Thymus (tissue), 14 donors: ENCODE measurements at places on chromosomes 11 and 22. TPM values are rescaled to one million over a fixed set of nuclear protein-coding genes. Genes with fewer than 3 reads are reported as not detected.

DNA sequence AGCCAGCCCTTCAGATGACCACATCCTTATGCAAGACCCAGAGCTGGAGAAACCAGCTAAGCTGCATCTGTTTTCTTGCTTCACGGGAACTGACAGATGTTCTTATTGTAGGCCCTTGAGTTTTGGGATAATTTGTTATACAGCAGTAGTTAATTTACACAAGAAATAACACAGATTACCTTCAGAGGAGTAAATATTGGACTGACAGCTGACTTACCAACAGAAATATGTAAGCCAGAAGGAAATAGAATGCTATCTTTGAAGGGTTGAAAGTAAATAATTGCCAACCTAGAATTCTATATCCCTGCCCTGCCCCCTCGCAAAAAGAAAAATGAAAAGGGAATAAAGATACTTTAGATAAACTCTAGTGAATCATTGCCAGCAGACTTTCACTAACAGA, 124.1 kb downstream of the WNT7B start:
- no peaks in the 10 kb centered on the region for H3K27me3 ChIP-seq
- H3K4me1 ChIP-seq: no peaks in the 10 kb centered on the region
- H3K36me3 ChIP-seq: peaks cover 23% of the 10 kb centered on the region
- no peak overlapping the region for H3K27ac ChIP-seq
- no peak for DNase-seq

GRCh38 chr11:91686281-91686680, 538.3 kb upstream of the FAT3 start:
- no peak overlapping the region for H3K4me3 ChIP-seq
- H3K27me3 ChIP-seq: no peaks in the 10 kb centered on the region
- no peaks in the 10 kb centered on the region for H3K36me3 ChIP-seq
- H3K27ac ChIP-seq: no peak overlapping the region

DNA sequence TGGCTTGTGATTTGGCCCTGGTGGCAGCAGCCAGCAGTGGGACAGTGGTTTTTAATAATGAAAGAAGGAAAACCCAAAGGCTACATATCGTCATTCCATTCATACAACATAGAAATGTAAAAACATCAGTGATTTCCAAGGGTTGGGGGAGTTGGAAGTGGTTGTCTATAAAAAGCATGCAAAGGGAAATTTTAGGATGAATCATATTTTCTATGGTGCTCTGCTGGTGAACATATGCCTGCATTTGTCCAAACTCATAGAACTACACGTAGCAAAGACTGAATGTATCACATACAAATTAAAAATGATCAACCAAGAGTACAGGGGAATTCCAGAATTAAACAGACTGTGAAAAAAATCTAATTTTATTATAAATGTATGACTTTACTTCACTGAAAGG, 11.1 kb downstream of the OR5B3 start:
- DNase-seq: no peak
- no peaks in the 10 kb centered on the region for H3K4me1 ChIP-seq
- no peaks in the 10 kb centered on the region for H3K27me3 ChIP-seq
- H3K4me3 ChIP-seq: no peak overlapping the region

SMTNL1 gene
- total RNA-seq: 0.05 TPM

GRCh38 chr11:97525273-97525672, 1135.5 kb downstream of the JRKL start:
- no peaks in the 10 kb centered on the region for H3K27me3 ChIP-seq
- no peak overlapping the region for H3K4me3 ChIP-seq
- H3K27ac ChIP-seq: no peak overlapping the region
- H3K36me3 ChIP-seq: no peaks in the 10 kb centered on the region
- H3K4me1 ChIP-seq: no peaks in the 10 kb centered on the region
